ENCODE measurements at places on chromosomes 5 and 9. TPM values are rescaled to one million over a fixed set of nuclear protein-coding genes. Genes with fewer than 3 reads are reported as not detected.

The INSL4 gene
- polyA plus RNA-seq: 0.05 TPM

The FOXD4L4 gene
- polyA plus RNA-seq: not detected

The SLC4A9 gene
- not detected for polyA plus RNA-seq

The NR2F1-AS1 gene
- polyA plus RNA-seq: 29.9 TPM

The FCN2 gene
- not detected for polyA plus RNA-seq

The ITK gene
- not detected for polyA plus RNA-seq

The ACTBL2 gene
- 0.45 TPM for polyA plus RNA-seq

Data from AG04450 (cell line).